Caco-2 (cell line): ENCODE measurements at places on chromosomes 3 and 15. TPM values are rescaled to one million over a fixed set of nuclear protein-coding genes. Genes with fewer than 3 reads are reported as not detected.

Gene MYZAP
- total RNA-seq: 4.3 and 6.4 TPM in 2 replicates

Gene RBP2
- 26.9 and 28.0 TPM in 2 replicates for total RNA-seq

Gene CSTA
- total RNA-seq: 1.0 and 1.1 TPM in 2 replicates

DNA sequence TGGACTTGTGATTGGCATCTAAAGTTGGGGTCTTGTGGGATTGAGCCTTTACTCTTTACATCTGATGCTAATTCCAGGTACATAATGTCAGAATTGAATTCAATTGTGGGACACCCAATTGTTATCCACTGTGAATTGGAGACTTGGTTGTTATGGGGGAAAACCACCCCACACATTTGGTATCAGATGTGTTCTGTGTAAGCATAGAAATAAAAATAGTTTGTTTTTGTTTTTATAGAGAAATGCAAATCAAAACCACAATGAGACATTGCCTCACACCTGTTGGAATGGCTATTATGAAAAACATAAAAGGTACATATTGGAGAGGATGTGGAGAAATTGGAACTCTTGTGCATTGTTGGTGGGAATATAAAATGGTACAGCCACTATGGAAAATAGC lies 58.5 kb downstream of the CPA3 start:
- no peaks in the 10 kb centered on the region for H3K36me3 ChIP-seq
- no peaks in the 10 kb centered on the region; the same call in 1 of the 2 replicates for H3K27me3 ChIP-seq
- H3K27ac ChIP-seq: no peak overlapping the region
- DNase-seq: no peak

DNA sequence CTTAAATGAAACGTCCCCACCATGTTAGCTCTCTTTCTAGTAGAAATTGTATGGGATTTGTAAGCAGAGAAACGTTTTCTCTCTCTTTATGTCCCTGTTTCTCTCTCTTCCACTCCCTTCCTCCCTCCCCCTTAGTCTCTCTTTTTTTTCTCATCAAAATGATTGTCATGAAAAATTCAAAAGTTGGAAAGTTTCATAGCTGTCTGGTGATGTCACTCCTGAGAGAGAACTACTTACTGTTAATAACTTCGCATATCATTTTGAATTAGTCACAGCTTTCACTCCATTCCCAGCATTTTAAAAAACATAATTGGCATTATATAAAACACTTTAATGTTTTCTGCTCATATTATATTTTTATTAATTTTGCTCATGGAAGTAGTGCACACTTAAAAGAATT lies 331.1 kb downstream of the C3orf38 start:
- no peaks in the 10 kb centered on the region for H3K4me1 ChIP-seq
- H3K27me3 ChIP-seq: no peaks in the 10 kb centered on the region
- H3K36me3 ChIP-seq: no peaks in the 10 kb centered on the region
- H3K4me3 ChIP-seq: no peak overlapping the region
- H3K27ac ChIP-seq: no peak overlapping the region
